ENCODE measurements at places on chromosomes 16 and 17.

DNA sequence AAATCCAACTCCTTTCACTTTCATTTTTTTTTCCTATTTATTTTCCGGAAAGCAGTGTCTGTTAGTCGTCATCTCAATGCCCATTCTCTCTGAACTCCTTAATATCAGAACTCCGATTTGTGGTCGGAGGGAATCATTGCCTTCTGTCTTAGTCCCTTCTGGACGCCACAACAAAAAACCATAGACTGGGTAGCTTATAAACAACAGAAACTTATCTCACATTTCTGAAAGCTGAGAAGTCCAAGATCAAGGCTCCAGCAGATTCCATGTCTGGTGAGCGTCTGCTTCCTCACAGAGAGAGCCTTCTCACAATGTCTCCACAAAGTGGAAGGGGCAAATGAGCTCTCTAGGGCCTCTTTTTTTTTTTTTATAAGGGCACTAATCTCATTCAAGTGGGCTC is 296.6 kb upstream of the CDH11 start:
- DNase-seq, result no peak

- no peak for DNase-seq
These were observed 21.5 kb upstream of the ICAM2 start for GRCh38 chr17:64041912-64042311.

- DNase-seq, result no peak
These were observed 19.9 kb downstream of the POLR3E start for GRCh38 chr16:22317001-22317530.

DNA sequence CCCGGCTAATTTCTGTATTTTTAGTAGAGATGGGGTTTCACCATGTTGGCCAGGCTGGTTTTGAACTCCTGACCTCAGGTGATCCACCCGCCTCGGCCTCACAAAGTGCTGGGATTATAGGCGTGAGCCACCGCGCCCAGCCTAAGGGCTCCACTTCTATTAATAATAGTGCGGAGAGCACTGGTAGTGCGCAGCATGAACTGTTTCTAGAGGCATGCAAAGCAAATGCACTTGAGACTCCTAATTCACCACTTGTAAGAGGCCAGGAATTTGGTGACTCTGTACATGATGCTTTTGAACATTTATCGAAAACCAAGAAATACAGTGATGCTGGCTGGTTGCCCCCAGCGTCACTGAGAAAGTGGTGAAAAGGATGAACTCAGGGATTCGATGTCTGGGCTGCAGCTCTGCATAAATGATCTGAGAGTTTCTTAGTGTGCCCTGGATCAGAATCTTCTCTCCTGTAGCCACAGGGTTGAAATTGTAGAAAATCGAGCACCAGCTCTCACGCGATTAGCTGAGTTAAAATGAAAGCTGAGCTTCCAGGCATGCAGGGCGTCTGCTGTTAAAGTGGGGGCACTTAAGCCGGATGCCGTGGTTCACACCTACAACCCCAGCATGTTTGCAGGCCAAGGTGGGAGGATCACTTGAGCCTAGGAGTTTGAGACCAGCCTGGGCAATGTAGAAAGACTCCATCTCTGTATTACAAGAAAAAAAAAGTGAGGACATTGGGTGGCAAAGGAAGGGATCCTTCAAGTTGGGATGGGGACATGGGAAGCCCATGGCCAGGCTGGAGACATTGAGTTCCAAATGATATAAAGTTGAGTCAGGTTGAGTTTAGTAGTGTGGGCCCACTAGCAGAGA is 4.8 kb downstream of the RNF213 start:
- peak; percentile 63 for DNase-seq

DNA sequence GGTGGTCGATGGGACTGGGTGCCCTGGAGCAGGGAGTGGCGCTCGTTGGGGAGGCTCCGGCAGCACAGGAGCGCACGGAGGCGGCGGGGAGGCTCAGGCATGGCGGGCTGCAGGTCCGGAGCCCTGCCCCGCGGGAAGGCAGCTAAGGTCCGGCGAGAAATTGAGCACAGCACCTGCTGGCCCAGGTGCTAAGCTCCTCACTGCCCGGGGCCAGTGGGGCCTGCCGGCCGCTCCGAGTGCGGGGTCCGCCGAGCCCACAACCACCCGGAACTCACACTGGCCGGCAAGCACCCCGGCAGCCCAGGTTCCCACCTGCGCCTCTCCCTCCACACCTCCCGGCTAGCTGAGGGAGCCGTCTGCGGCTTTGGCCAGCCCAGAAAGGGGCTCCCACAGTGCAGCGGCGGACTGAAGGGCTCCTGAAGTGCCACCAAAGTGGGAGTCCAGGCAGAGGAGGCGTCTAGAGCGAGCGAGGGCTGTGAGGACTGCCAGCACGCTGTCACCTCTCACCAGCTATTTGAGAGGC is 88.8 kb upstream of the EEF2KMT start:
- DNase-seq, result no peak

DNA sequence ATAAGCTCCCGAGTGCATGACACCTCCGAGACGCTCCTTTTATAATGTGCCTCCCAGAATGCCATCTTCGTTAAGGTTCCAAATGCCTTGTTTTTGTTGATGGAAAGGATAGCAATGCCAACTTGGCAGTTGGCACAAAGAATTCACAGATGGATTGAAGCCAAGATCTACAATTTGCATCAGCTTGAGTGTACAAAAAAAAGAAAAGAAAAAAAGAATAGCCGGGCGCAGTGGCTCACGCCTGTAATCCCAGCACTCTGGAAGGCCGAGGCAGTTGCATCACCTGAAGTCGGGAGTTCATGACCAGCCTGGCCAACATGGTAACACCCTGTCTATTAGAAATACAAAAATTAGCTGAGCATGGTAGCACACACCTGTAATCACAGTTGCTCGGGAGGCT is 7.6 kb downstream of the TBC1D16 start:
- DNase-seq, result no peak
